ENCODE measurements at places on chromosomes 2 and 18. TPM values are rescaled to one million over a fixed set of nuclear protein-coding genes. Genes with fewer than 3 reads are reported as not detected.

Gene TGFBRAP1
- 24.0 TPM for total RNA-seq

- H3K27me3 ChIP-seq: no peaks in the 10 kb centered on the region
- H3K4me3 ChIP-seq: no peak overlapping the region
- no peaks in the 10 kb centered on the region for H3K36me3 ChIP-seq
- peaks cover 4% of the 10 kb centered on the region for H3K4me1 ChIP-seq
- no peak overlapping the region for H3K27ac ChIP-seq
These were observed 19.4 kb upstream of the SELENOI start for GRCh38 chr2:26326514-26326913.

GRCh38 chr2:59604123-59604522, 949.3 kb downstream of the BCL11A start:
- H3K27ac ChIP-seq: no peak overlapping the region
- no peaks in the 10 kb centered on the region for H3K27me3 ChIP-seq
- H3K36me3 ChIP-seq: no peaks in the 10 kb centered on the region

Gene GPR39
- not detected for total RNA-seq

GRCh38 chr18:37392648-37393047, 172.9 kb downstream of the CELF4 start:
- H3K27me3 ChIP-seq: no peaks in the 10 kb centered on the region
- no peak overlapping the region for H3K4me3 ChIP-seq
- no peak overlapping the region for H3K27ac ChIP-seq
- DNase-seq: no peak
- H3K36me3 ChIP-seq: no peaks in the 10 kb centered on the region
- H3K4me1 ChIP-seq: no peaks in the 10 kb centered on the region

Gene SP5
- total RNA-seq: 5.7 TPM

- H3K4me3 ChIP-seq: no peak overlapping the region
- H3K27me3 ChIP-seq: no peaks in the 10 kb centered on the region
- H3K36me3 ChIP-seq: no peaks in the 10 kb centered on the region
- H3K27ac ChIP-seq: peak overlapping the region; percentile 38
These were observed 223.7 kb upstream of the RBBP8 start for GRCh38 chr18:22709288-22710060.

DNA sequence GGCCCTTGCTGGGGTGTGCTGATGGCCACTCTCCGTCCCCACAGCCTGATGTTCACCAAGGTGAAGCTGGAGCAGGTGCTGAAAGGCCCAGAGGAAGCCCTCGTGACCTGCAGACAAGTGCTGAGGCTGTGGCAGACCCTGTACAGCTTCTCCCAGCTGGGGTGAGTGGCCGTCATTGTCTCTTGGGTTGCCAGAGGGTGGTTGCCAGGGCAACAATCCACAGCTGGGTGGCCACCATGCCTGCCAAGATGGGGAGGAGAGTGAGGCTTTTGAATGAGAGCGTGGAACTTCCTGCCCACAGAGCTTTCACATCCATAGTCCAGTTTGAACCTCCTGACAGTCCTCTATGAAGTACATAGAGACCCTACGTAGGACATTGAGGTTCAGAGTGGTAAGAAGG, 108.8 kb downstream of the STPG4 start:
- peaks cover 33% of the 10 kb centered on the region for H3K36me3 ChIP-seq
- no peak overlapping the region for H3K4me3 ChIP-seq
- H3K27ac ChIP-seq: no peak overlapping the region
- no peak for DNase-seq
- H3K4me1 ChIP-seq: peaks cover 29% of the 10 kb centered on the region

DNA sequence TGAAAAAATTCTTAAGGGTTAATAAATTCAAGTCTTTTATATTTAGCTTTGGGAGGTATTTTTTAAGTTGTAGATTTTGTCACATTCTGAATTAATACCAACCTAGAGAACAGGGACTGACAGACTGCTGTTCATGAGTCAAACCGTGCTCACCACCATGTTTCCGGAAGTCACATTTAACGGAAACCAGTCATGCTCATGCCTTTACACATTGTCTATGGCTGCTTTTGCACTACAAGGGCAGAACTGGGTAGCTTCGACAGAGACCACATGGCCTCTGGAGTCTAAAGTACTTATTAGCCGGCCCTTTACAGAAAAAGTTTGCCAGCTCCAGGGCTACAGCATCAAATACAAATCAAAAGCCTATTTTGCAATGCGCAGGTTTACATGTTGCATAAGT, 33.3 kb downstream of the LONRF2 start:
- no peaks in the 10 kb centered on the region for H3K36me3 ChIP-seq
- DNase-seq: no peak
- peaks cover 39% of the 10 kb centered on the region for H3K4me1 ChIP-seq

DNA sequence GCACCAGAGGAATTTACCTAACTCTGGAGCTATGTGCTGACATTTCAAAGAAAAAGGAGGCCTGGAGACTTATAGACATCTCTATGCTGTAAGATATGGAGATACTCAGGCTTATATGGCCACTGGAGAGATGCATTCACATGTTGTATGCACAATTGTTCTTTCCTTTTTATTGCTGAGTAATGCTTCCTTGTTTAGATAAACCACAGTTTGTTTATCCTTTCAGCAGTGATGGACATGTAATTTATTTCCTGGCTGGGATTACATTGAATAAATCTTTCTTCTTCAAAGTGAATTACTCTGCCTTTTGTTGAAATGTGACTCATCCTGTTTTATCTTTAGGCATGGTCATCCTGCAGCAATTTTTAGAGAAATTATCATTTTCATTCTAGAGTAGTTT, 716.7 kb upstream of the GCFC2 start:
- H3K4me1 ChIP-seq: no peaks in the 10 kb centered on the region
- no peaks in the 10 kb centered on the region for H3K27me3 ChIP-seq
- H3K4me3 ChIP-seq: no peak overlapping the region
- H3K27ac ChIP-seq: no peak overlapping the region

- H3K27ac ChIP-seq: no peak overlapping the region
- no peaks in the 10 kb centered on the region for H3K36me3 ChIP-seq
- DNase-seq: no peak
- H3K4me1 ChIP-seq: no peaks in the 10 kb centered on the region
- no peaks in the 10 kb centered on the region for H3K27me3 ChIP-seq
- H3K4me3 ChIP-seq: no peak overlapping the region
These were observed 158.0 kb downstream of the CYP26B1 start for GRCh38 chr2:71989671-71990070.
